CD4-positive, alpha-beta T cell treated with Interleukin-4 for 4 hours (primary cell): ENCODE measurements at places on chromosomes 1 and 21.
A peak's percentile ranks its signal among the peaks of the same experiment; 100 is the strongest.

DNA sequence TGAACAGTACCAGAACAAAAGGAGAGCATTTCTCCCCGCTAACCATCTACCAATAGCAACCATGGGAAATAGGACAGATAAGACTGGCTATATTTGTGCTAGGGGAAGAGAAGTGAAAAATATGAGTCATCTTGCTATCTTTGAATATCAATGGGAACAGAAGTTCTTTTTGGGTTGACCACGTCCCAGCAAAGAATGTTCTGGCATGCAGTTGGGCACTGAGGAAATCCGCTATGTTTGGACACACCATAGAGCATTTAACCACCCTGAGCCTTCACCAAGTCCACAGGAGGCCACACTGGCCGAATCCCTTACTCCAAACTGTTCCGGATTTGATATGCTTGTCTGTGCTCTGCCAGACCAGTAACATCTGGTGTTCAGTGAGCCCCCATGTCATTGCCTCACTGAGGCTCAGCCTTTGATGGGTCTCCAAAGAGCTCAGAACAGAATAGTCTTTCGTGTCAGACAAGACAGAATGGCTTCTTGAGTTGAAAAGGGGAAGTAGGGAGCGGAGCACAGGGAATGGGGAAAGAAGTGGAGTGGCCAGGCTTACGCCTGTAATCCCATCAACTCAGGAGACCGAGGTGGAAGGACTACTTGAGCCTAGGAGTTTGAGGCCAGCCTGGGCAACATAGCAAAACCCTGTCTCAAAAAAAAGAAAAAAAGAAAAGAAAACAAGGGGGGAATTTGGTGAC is 81.4 kb downstream of the SMYD2 start:
- no peak for DNase-seq

GRCh38 chr1:65509912-65510680 is 89.6 kb downstream of the LEPR start:
- no peak for DNase-seq

GRCh38 chr1:98404866-98405265 is 256.7 kb upstream of the SNX7 start:
- DNase-seq: no peak

- DNase-seq: no peak
These were observed 12.5 kb downstream of the NVL start for GRCh38 chr1:224317383-224318045.

DNA sequence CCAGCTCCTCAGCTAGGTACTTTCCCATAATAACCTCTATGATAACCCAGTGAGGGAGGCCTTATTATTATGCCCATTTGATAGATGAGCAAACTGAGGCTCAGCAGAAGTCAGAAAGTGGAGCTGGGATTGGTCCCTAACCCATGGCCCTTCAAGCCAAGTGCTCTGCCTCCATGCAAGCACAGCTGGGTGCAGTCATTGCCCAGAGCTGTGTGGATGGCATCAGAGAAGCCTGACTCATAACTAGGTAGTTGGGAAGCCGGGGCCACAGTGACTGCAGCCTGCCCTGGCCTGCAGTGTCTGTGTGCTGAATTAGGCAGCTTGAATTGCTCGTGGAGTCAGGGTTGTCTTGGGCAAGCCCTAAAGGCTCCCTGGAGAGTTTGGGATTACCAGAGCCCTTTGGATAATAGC is 89.9 kb upstream of the SLC2A1 start:
- no peak for DNase-seq

DNA sequence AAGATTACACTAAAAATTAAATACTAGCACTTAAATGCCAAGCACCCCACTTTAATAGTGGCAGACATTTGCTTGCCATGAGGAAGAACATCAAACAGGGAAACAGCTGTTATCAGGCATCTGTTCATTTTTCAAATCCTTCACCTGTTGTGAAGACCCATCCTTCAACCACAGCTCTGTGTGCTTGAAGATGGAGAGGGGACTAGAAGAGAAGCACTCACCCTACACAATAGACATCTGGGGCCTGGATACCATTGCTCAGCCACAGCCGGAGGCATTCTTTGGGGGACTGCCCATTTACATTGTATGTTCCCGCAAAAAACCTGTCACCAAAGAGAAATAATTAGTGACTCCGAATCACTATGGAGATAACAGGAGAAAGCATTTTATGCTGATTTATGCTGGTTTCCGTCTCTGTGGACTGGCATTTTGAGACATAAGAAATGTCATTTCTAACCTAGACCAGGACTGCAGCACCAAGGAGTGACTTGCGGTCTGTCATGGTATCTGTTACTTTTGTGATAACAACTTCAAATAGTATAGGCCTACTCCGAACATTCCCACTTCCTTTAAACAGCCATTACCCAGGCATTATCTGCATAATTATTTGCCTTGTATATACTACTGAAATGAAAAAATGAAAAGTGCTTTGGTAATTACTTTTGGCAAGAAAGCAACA is 28.8 kb upstream of the MTF1 start:
- no peak for DNase-seq

DNA sequence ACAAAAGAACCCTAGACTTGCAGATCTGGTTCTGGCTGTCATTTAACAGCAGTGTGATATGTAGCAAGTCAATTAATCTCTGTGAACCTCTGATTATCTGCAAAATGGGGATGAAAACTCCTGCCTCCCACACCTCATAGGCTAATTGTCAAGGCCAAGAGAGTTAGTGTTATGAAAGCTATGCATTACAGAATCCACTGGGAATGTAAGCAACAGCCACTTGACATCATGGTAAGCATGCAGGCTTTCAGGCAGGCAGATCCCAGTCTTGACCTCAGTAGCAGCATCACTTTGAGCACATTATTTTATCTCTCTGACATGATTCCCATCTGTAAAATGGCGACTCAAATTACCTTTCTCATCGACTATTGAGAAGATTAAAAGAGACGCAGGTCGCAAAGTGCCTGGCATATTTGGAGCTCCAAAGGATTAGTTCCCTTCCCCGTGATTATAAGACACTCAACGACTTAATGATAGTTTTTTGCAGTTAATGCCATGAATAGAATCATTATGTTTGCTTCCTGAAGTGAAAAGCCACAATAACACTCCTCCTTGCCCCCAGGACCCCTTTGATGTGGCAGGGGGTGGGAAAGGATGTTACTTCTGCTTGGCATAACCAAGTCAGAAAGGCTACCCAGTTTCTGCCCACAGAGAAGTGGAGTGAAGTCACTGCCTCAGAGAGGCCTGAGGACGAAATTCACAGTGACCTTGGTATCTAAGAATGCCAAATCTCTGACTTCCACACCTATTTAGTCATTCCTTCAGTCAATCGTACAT is 273.0 kb upstream of the NFIA start:
- DNase-seq: no peak

GRCh38 chr1:112862753-112863426 is 93.1 kb downstream of the SLC16A1 start:
- no peak for DNase-seq

- no peak for DNase-seq
These were observed 726 bp downstream of the TMEM54 start for GRCh38 chr1:32900371-32900955.

DNA sequence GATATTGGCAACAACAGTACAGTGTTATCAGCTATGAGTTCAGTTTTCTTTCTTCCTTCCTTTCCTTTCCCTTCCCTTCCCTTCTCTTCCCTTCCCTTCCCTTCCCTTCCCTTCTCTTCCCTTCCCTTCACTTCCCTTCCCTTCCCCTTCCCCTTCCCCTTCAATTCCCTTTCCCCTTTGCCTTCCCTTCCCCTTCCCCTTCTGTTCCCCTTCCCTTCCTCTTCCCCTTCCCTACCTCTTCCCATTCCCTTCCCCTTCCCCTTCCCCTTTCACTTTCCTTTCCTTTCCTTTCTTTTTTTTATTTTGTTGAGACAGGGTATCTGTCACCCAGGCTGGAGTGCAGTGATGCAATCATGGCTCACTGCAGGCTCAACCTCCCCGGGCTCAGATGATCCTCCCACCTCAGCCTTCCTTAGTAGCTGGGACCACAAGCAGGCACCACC is 72.3 kb upstream of the CAPZB start:
- DNase-seq: no peak

DNA sequence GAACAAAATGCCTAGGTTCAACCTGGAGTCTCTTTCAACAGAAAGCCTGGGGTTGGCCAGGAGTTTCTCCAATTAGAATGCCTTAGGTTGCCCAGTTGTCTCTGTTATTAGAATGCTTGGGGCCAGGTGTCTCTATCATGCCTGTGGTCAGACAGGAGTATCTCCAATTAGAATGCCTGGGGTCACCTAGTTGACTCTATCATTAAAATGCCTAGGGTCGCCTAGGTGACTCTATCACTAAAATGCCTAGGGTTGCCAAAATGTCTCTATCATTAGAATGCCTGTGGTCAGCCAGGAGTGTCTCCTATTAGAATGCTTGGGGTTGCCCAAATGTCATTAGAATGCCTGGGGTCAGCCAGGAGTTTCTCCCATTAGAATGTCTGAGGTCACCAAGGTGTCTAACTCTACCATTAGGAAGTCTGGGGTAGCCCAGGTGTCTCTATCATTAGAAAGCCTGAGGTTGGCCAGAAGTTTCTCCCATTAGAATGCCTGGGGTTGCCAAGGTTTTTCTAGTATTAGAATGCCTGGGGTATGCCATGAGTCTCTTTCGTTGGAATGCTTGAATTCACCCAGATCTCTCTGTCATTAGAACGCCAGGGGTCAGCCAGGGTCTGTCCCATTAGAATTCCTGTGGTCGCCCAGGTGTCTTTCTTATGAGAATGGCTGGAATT is 57.9 kb downstream of the RNF187 start:
- DNase-seq: no peak

DNA sequence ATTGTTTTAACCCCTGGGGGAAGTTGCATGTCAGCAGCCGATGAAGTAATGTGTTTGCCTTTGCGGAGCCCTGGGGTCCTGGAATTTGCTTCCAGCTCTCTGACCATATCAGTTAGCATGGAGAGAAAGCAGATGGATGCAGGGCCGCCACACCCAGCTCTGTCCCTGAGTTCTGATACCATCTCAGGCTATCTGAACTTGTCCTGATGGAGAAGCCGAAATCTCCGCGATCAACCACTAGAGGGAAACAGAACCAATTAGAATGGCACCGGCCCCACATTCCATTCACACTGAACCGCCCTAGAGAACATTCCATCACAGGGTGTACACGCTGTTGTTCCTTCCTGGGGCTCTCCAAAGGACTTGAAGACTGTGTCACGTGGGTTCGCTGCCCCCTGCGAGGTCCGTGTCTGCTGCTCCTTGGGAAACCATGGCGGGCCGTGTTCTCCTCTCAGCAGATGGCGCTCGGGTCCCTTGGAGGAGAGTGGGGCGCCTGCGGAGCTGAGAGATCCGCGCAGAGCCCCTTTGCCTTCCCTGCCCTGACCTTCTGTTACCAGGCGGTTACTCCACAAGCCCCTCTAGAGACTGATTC is 75.4 kb downstream of the ABCA4 start:
- DNase-seq: peak; percentile 11

DNA sequence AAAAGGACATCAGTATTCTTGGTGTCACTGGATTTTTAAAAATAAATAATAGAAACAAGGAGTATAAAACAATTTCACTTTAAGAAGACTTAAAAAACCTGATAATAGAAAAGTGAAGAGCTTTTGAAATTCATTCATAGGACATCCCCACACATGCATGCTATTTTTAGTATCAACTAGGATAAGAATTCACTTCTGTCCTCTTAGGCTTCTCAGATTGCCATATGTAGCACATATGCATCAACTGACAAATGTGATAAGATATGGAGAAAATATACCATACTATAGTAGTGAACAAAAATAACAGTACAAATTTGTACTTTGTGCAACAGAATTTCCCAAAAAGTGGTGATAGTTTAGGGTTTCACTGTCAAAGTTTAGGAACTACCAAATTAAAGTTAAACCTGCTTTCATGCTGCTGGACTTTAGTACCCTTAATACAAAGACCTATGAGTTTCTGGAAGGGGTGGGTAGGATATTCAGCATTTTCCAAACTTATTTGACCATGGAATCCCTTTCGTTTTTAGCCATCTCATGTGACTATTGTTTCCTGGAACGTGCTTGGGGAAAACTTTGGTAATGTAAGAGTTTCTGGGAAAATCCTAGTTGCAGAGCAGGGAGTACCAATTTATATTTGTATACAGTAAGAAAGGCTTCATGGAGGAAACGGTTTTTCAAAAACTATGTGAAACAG is 19.8 kb downstream of the RPRD2 start:
- DNase-seq: no peak

DNA sequence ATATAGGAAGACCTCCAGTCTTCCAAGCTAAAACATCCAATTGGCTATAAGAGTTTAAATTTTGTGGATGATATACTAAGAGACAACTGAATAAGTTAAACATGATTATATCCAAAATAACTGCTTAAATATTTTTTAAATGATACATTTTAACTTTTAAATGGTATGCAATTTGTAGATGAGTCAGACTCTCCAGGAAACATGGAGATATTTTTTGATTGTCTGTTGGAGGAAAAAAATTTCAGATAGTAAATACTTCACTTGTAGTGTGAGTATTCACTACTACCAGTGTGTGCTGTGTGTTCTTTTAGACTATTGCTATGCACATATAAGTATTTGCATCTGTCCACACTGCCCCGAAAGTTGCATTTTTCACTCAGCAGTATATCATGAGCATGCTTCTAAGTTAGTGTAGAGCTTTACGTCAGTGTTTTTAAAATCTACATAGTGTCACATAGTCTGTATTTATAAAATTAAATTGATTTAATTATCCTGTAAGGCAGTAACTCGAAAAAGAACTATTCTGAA is 91.1 kb downstream of the USP25 start:
- DNase-seq: no peak

GRCh38 chr1:29258189-29258975 is 22.1 kb downstream of the PTPRU start:
- no peak for DNase-seq

DNA sequence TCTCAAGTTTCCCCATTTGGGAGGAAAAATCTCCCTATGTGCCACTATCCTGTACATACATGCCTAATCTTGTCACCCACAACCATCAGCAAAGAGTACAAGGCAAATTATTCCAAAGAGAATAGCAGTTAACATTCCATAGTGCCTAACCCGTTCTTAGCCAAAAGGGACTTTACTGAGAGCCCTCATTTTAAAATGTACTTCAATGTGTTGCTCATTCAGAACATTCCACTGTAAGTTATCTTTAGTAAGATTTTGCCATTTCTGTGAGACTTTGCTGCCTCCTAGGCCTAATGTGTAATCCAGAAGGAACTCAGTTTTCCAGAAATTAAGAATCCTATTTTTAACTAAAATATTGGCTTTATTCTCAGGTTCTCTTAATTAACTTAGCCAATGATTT is 11.3 kb upstream of the MRPL55 start:
- no peak for DNase-seq

DNA sequence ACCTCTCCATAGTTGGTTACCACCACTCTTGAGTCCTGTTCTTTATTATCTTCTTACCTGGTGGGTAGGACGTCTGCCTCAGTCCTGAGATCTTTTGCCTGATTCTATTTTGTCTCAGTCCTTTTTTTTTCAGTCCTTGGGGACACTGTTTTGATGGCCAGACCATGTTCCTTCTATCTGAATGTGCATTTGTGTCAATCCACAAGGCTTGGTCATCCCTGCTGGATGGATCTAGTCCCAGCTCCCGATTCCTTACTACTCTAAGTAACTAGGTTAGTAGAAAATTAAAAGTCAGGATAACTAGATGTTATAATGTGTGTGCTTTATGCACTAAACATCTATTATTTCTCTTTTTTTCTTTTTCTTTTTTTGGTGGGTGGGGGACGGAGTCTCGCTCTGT is 28.1 kb upstream of the AK4 start:
- DNase-seq: no peak

- DNase-seq: no peak
These were observed 75.8 kb downstream of the RRAGC start for GRCh38 chr1:38783640-38784229.

GRCh38 chr21:20419772-20420171 is 578.4 kb upstream of the NCAM2 start:
- no peak for DNase-seq

- DNase-seq: no peak
These were observed 267.9 kb upstream of the DPYD start for GRCh38 chr1:98188774-98189173.

GRCh38 chr1:243727503-243728203 is 122.4 kb downstream of the AKT3 start:
- no peak for DNase-seq
